ENCODE measurements at places on chromosomes 12 and 14.

GRCh38 chr14:76977793-76978720 is 50.5 kb downstream of the IRF2BPL start:
- peak; percentile 67 for DNase-seq

DNA sequence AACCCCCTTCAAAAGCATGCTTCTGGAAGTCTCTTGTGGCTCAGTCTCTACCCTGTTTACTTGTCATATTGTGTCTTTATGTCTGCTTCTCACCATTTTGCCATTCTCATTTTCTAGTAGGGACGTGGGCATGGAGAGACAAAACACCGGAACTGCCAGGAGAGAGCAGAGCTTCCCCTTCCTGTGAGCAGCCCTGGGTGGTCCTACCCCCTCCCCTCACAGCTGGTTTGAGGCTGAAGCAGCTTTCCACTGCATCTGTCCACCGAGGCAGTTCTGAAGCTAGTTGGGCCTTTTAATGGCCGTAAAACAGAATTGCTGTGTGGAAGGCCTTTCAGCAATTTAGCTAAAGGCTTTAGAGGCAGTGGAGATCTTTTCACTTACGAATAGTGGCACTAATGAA is 77.0 kb downstream of the PELI2 start:
- no peak for DNase-seq

DNA sequence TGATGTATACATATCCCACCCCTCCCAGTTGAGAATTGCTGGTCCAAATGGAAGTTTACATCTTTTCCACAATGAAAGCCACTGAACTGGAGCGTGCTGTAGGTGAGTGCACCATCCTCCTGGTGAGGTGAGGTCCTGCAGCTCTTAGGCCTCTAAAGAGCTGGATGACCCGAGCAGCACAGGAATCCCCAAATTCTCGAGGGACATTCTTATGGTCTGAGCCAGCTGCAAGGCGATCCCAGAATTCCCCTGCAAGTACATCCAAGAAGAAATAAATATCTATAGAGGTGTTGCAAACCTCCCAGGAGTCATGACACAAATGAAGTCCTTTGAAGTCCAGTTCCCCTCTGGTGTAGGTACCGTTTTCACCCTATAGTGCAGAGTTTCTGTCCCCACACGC is 24.0 kb downstream of the TMEM132C start:
- DNase-seq, result no peak

GRCh38 chr12:40104461-40105264 is 1.2 kb downstream of the SLC2A13 start:
- DNase-seq, result no peak

- no peak for DNase-seq
Observed at GRCh38 chr12:122867691-122868461, 28.0 kb downstream of the VPS37B start.

DNA sequence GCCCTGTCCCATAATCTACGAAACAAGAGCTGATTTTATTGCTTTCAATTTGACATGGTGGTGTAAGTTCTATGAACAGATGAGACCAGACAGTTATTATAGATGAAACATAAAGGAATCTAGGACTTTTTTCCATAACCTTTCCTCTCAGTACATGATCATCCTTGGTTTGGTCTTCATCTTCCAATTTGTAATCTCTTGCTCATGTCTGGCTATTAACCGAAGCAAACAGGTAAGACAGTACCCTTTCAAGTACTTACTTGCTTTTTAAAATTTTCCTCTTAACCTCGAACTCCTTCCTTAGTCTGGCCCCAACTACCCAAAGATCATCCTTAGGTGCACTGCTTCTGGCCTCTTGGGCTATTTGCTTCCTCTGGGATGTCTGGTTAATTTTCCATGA is 1.2 kb downstream of the TSPAN31 start:
- no peak for DNase-seq
